ENCODE measurements at places on chromosomes 12 and 14.

DNA sequence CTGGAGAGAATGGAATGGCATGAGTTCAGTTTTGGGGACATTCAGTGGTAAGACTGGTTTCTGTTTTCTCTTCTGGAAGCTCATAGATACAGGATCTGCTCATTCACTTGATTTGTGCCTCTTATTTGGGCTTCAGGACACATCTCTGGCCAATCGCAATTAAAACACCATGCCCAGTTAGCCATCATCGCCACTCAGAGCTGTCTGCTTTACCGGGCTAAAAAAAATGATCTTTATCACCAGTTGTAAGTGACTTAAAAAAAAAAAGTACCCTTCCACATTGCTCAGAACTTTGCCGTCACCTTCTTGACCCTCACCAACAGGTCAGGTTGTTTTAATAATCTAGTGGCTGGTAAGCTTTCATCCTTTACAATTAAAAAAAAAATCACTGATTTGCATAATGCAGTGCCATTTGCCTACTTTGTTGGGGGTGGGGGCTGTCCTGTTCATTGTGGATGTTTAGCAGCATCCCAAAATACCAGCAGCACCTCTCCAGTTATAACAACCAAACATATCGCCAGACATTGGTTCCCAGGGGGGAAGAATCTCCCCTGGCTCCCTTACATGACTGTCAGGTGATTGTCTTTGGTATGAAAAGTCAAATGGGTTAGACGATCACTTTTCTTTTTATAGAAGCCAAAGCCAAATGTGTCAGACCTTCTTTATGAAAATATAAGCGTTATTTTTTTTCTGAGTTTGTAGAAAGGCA, 150.1 kb downstream of the PRKCH start:
- no peak for DNase-seq

- DNase-seq = no peak
Measured at GRCh38 chr12:7093486-7093885, 1.2 kb upstream of the C1R start.

DNA sequence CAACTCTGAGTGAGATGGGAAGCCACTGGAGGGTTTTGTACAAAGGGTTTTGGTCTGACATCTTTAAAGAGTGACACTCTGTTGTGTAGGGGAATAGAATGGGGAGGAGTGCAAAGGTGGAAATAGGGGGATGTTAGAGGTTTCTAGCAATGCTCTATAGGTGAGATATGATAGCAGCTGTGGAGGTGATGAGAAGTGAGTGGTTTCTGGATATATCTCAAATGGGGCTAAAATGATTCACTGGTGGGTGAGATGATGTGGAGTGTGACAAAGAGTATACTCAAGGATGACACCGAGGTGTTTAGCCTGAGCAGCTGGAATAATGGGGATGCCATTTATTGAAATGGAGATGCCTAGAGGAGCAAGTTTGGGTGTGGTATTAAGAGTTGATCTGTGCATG, 426.4 kb downstream of the PCNX1 start:
- no peak for DNase-seq

GRCh38 chr14:63852271-63852816, 460 bp upstream of the SYNE2 start:
- DNase-seq = no peak

GRCh38 chr12:104669851-104670337, 213.1 kb downstream of the CHST11 start:
- DNase-seq = no peak

- no peak for DNase-seq
Measured at GRCh38 chr12:9782547-9783382, 22.1 kb upstream of the CD69 start.

GRCh38 chr14:33675415-33676130, 275.3 kb downstream of the EGLN3 start:
- no peak for DNase-seq

DNA sequence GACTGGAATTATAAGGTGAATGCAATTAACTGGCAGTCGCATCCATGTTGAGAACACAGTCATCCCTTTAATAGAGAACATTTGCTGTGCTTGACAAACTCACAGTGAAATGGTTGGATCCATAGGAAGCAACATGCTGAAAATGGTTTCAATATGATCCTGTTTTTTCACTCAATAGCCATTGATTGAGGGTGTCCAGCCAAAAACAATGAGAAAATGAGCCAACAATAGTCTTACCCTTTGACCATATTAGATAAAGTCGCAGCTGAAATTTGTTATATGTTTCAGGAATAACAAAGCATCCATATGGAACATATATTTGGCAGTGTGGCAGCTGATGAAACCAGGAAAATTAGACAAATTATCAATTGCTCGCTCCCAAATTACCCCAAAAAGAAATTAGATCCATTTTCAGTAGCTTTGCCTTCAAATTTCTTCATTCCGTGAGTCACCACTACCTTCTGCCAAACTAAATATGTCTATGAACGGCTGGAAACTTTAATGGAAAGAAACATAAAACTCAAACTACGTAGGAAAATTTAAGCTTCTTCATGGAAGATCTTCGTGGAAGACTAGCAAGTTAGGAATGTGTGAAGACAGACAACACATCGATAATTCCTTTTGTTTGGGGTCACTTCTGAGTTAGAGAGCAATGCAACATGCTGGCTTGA, 17.4 kb downstream of the IGF1 start:
- no peak for DNase-seq

All from NCI-H2081 (cell line).